ENCODE measurements at places on chromosomes 5 and 9. TPM values are rescaled to one million over a fixed set of nuclear protein-coding genes. Genes with fewer than 3 reads are reported as not detected.

The RANBP17 gene
- 9.2 TPM for polyA plus RNA-seq

The FYB1 gene
- 4.4 TPM for polyA plus RNA-seq

GRCh38 chr5:100519075-100519474 is 16.1 kb upstream of the FAM174A start:
- DNase-seq: no peak

GRCh38 chr5:41869151-41869723 is 988 bp downstream of the OXCT1 start:
- no peak for DNase-seq

The NMUR2 gene
- 0.19 TPM for polyA plus RNA-seq

DNA sequence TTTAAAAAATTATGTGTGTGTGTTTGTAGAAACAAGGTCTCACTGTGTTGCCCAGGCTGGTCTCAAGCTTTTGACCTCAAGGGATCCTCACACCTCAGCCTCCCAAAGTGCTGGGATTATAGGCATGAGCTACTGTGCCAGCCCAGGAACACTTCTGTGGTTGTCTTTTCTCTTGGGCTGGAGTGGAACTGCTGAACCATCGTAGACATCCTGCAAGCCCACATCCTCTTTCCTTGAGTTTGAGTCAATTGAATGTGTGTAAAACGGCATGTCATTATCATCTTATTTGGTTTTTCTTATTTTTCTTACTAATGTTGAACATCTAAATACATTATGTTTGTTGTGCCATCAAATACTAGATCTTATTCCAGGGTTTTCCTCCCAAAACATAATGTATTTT is 40.0 kb downstream of the EHMT1 start:
- no peak for DNase-seq

The OR1Q1 gene
- not detected for polyA plus RNA-seq

DNA sequence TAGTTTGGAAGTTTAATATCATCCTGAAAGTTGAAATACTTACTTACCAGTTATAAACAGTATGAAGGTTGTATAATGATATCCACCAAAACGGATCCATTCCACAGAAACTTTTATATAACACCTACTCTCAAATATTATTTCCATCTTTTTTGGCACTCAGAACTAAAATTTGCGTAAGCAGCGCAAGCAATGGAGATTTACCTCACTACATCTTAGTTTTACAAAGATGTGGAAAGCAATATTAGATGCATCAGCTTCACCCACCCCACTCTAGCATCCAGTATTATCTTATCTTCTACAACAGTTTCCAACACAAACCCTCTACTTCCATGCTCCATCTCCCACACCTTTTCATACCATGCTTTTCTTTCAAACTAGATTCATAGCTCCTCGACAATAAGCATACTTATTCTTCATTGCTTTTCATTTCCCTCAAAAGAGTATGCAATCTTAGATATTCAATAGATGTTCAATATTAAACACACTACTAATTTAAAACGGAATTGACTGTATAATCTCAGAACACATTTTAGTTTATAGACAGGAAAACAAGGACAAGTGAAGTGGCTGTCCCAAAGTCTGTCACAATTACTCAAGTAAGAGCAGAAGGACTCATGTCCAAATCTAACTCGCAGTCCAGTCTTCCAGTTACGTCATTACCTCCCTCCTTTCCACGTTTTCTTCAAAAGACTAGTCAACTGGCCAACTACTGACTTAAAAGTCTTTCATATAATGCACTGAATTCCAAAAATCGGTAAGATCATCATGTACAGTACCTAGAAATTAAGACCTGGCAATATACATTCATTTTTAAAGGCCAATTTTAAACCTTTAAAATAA is 2.2 kb downstream of the PPP2CA start:
- no peak for DNase-seq

The LMNB1 gene
- polyA plus RNA-seq: 143 TPM

DNA sequence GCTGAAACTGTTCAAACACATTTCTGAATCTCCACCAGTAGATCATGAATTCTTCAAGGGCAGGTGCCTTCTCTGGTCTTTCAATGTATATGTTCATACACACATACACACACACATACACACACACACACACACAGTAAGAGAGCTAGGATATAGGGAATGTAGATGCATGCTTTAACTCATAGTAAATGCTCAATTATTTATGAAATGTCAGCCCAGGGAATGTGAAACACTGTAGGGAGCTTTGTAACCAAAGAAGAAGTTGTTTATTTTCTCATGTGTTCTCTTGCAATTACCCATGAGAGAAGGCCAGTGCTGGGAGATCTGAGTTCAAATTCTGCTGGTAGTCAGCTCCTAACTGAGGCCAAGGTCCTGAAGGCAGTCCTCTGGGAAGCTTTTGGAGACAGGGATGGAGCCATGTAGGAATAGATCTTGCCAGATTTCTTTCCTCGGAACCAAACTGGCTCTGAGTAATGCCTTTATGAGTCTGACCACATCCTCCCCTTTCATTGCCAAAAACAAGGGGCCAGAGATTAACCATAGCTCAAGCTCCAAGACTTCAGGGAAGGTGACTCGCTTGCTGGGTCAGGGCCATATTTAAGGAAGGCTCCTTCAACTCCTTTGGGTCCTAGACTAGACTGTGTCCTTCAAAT is 487.0 kb upstream of the TNC start:
- no peak for DNase-seq

- DNase-seq: no peak
Measured at GRCh38 chr5:173078878-173079277, 22.7 kb downstream of the CREBRF start.

- no peak for DNase-seq
Measured at GRCh38 chr9:112112519-112112918, 62.6 kb downstream of the SUSD1 start.

DNA sequence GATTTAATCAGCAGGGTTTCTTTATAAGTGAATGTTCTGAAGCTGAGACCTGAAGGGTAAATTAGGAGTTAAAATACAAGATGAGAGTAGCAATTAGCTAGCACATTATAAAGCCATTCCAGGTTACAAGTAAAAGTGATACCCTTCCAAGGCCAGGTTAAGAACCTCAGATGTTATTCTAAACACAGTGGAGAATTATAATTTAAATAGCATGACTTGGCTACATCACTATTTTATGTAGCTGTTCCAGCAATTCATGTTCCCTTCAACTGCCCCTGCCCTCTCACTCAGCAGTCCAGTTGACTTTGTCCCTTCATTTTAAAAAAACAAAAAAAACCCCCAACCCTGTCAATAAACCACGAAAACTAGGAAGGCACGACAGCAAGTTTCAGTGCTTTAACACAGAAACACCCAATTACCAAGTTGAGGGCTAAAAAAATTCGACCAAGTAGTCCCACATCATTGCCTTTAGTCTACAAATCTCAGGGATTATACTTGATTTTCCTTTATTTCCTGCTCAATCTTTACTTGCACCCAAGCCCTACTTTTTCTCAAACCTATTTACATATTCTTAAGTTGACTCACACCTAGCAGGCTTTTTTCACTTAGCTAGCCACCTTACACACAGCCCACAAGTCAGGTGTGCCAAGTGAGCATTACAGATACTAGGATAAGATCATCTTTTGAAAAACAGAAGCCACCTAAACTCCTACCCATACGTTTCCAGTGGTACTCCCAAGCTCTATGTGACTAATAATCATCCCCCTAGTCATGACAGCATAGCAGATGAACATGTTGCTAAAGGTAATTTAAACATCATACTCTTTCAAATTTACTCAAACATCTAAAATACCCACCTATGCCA is 3.4 kb downstream of the RPL37 start:
- no peak for DNase-seq

- DNase-seq: no peak
Measured at GRCh38 chr9:89465001-89465451, 32.9 kb downstream of the SEMA4D start.

GRCh38 chr5:81395262-81395661 is 1.3 kb upstream of the ACOT12 start:
- no peak for DNase-seq

The GPBP1 gene
- 156 TPM for polyA plus RNA-seq

The CHMP5 gene
- polyA plus RNA-seq: 143 TPM
